ENCODE measurements at places on chromosomes 6 and 20.

- no peak for DNase-seq
These were observed 39.9 kb downstream of the MAP7 start for GRCh38 chr6:136510299-136510698.

GRCh38 chr6:129853996-129854711 is 7.0 kb downstream of the TMEM244 start:
- no peak for DNase-seq

GRCh38 chr6:149217466-149217888 is 100.0 kb upstream of the TAB2 start:
- DNase-seq, result no peak

DNA sequence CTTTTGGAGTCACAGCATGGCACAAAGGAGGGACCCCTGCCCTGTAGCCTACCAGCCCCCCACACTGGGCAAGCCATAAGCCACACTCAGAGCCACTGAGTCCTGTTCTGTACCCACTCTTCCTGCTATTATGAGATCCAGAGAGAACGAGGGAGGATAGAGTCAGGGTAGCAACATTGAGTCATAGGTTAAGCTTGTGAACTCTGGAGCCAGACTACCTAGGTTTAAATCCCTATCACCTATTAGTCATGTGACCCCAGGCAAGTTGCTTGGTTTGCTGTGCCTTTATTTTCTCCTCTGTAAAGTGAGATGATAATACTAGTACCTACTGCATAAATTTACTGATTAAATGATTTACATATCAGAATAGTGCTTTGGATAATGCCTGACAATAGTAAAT is 540 bp downstream of the CNBD2 start:
- no peak for DNase-seq

- no peak for DNase-seq
These were observed 20.3 kb downstream of the OR2A4 start for GRCh38 chr6:131680868-131681267.

DNA sequence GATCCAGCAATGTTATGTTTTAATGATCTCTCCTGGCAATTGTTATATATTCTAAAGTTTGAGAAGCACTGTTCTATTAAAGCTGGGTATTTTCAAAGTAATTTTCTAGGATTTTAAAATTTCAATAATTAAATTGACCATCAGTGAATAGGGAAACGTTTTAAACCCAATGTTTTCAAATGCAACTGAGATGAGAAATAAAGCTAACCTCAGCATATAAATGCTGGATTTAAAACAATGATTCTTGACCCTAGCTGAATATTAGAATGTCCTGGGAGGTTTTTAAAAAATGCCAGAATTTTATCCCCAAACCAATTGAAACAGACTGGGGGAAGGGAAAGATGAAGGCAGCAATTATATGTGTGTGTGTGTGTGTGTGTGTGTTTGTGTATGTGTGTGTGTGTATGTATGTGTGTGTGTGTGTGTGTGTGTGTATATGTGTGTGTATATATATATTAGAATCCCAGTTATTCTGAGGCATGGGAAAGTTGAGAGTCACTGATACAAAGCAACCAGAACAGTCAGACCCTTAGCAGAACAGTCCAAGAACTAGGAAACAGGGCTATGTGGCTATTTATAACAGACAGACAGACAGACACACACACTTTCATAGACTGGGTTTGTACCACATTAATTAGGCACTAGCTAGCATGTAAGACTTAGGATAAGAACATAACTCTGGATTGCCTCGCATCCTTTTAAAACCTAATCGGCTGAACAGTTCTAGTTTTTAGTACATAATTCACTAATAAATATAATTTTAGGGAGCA is 107.8 kb downstream of the MAN1A1 start:
- no peak for DNase-seq

DNA sequence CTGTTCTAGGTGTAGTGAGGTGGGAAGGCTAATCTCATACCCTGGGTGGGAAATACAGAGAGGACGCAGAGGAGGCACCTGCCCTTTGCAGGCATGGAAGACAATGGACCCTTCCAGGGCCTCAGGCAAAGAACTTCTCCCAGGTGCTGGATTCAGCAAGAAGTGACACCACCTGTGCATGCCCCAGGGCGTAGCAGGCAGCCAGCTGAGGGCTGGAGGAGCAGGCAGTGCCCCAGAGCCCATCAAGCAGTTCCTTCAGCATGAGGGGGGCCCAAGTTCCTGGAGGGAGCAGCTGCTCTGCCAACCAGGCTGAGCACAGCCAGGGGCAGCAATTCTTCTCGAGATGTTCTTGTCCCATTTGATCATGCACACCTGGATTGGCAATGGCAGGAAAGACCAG is 170.3 kb upstream of the PDE10A start:
- DNase-seq, result no peak
